ENCODE measurements at places on chromosomes 13 and 19.

GRCh38 chr19:14094854-14095253, 4.3 kb upstream of the SAMD1 start:
- DNase-seq, result no peak

DNA sequence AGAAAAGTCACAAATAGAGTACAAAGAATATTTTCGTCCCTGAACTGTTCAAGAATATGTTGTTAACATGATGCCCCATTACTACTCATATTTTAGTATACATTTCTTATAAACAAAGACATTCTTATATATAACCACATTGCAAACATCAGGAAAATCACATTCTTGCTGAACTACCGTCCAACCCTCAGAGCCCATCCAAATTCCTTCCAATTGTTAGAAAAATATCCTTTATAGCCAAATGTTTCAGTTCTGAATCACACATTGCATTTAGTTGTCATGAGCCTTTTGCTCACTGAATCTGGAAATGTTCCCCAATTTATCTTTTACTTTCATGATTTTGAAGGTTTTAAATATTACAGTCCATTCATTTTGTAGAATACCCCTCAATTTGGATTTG, 467.8 kb upstream of the ARGLU1 start:
- DNase-seq, result no peak

- no peak for DNase-seq
Observed at GRCh38 chr19:53518121-53518520, 19.8 kb upstream of the ZNF331 start.

DNA sequence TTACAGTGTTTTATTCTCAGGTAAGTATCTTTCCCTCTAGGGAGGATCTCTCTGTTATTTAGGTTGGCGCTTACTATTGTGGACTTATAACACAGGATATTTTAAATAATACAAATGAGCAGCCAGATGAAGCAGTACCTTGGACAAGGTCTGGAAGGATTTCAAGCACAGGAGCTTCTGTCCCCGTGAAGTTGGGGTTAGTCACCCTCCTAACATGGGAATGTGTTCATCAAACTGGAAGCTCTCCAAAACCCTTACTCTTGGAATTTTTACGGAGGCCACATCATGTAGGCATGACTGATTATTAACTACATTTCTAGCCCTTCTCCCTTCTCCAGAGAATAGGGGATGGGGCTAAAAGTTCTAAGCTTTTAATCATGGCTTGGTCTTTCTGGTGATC, 38.3 kb upstream of the SPRY2 start:
- no peak for DNase-seq

DNA sequence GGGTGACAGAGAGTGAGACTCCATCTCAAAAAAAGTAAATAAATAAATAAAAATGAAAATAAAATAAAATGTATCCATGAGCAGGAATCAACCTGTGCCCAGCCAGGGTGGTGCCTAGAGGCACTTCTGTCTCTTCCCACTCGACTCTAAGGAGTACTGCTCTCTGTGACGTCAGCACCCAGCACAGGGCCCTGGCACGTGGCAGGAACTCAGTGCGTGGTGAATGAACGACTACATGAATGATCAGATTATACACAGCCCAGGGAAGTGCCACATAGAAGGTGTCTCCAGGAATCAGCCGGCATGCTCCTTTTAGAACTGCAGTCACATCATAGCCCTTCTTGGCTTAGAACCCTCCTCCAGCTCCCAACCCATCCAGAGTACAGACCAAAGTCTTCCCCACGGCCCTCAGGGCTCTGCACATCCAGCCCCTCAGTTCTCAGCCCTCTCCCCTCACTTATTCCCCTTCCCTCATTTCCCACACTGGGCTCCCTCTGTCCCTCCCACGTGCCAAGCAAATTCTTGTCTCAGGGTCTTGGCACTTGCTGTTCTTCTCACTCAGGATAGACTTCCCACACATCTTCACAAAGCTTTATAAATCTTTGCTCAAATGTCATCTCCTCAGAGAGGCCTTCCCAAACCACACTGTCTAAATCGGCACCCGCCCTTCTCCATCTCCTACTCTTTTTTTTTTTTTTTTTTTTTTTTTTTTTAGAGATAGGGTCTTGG, 4.2 kb downstream of the CLIP3 start:
- no peak for DNase-seq

DNA sequence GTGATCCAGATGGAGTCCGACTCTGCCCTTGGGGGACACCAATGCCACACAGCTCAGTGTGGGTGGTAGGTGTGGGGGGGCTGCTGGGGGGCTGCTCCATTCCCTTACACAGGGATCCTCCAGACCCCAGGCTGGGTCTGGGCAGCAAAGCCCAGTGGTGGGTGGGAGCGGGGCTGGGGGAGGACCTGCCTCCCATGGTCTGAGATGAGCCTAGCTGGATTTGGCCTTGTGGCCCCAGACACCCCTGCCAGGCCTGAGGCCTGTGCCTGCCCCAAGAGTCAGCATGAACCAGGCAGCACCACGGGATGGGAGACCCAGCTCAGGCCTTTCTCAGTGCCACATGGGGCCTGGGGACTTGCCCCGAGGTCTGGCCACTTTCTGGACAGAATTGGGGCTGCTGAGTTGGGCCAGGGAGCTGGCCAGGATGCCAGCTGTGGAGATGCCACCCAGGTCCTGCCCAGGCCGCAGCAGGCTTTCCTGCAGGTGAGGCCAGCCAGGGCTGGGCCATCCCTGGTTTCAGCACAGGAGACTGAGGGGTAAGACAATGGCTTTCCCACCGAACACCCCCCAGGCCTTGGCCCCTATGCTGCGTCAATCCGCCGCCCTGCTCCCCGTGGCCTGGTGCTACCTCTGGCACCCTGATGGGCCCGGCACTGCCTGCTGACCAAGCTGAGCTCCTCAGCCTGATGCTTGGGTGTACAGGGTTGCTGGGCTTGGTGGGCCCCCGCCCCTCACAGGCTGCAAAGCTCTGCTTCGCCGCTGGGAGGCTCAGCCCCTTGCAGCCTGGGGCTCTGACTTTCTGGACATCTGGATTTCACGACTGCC, 24.2 kb downstream of the CEBPG start:
- DNase-seq, result no peak

DNA sequence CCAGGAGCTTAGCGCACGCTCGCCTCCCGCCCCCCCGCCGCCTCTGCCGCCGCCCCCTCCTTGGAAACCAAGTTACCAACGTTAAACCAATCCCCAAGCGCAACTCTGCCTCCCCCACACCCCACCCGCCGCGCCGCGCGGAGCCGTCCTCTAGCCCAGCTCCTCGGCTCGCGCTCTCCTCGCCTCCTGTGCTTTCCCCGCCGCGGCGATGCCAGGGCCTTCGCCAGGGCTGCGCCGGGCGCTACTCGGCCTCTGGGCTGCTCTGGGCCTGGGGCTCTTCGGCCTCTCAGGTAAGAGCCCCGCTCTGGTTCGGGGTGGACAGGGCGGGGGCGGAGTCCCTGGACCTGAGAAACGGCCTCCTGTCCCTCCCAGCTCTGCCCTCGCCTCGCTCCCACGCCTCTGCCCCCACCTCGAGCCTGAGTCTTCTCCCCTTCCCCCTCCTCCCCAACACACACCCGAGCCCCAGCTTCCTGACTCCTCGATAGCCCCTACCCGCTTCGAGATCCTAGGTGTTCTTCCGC, at the start of gene ICAM5:
ICAM5 (plus strand) TSS at position 117 of the 521 bp plus-strand sequence; CDS start at position 209, 92 bp downstream.
- DNase-seq, result no peak

GRCh38 chr19:48421548-48421947, 24.2 kb upstream of the GRWD1 start:
- DNase-seq, result no peak

DNA sequence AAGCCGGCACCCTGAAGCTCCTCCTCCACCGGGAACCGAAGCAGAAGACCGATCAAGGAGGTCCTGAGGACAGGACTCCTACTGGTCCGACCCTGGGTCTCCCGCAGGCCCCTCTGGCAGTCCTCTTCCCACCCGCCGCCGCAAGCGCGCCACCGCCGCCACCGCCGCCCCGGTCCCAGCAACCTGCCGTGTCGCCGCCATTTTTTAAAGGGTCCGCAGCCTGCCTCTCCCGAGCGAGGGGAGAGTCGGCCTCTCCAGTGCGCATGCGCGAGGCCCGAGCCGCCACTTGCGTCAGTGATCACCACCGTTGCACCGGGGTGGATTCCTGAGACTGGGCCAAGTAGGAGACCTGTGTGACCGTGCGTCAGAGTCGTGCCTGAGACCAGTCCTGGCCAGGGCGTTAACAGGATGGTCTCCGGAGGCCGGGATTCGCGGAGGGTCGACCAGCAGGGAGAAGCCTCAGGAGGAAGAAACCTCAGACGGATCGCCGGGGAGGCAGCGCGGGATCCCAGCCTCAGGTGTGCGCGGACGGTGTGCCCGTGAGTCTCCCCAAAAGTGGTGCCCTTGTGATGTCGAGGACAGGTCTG, 51.6 kb downstream of the ZNF146 start:
- DNase-seq, result no peak

GRCh38 chr13:92590503-92590908, 636.1 kb upstream of the GPC6 start:
- DNase-seq, result no peak

DNA sequence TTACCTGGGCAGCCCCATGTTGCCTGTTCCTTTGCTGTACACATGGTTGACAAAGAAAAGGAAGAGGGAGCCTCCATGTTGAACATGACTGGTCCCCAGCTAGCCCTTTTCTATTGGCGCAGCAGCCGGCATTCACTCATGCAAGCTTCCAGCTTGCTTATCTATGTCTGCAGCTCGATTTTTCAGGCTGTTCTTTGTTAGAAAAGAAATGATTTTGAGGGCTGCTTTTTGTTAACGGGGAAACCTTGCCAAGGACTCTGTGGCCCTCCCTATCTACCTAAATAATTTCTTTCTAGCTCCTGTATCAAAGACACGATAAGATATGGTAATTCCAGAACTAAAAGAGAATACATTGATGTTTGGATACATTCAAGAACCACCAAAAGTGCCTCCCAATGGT, 20.4 kb upstream of the ADGRE2 start:
- no peak for DNase-seq

DNA sequence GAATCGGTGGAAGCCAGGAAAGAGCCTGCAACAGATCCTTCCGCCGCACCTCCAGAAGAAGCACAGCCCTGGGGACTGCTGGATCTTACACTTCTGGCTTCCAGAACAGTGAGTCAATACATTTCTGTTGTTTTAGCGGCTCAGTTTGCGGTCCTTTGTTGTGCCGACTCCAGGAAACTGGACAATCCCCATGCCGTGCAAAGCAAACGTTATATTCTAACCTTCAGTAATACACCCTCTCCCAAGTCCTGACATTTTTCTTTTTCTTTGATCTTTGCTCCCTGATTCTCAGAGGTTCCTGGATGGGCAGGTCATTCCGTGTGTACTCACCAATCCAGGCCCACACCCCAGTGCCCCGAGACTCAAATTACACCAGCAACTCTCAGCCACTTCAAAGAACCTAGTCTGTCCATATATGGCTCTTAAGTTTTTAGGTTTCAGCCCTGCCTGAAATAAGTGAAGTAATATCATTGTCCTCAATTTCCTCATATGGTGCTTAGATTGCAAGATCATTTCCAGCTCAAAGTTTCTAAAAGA, 387.1 kb upstream of the SGCG start:
- no peak for DNase-seq

DNA sequence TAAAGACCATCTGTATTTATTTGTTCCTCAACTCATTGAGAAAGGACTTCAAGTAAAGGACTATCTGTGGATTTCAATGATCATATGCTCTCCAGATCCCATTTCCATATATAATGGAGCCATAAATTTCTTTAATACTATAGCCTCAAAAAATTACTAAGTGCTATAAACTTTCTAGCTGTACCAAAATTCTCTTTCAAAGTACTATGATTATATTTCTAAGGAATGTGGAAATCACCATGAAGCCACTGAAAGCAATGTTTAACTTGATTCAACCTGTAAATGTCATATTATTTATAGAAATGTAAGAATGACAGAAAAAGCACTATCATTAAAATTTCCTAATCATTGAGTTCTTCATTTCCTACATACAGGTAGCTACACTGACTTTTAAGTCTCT, 20.7 kb downstream of the TBC1D4 start:
- DNase-seq, result no peak

GRCh38 chr19:3184847-3185460, 776 bp upstream of the NCLN start:
- DNase-seq, result no peak

DNA sequence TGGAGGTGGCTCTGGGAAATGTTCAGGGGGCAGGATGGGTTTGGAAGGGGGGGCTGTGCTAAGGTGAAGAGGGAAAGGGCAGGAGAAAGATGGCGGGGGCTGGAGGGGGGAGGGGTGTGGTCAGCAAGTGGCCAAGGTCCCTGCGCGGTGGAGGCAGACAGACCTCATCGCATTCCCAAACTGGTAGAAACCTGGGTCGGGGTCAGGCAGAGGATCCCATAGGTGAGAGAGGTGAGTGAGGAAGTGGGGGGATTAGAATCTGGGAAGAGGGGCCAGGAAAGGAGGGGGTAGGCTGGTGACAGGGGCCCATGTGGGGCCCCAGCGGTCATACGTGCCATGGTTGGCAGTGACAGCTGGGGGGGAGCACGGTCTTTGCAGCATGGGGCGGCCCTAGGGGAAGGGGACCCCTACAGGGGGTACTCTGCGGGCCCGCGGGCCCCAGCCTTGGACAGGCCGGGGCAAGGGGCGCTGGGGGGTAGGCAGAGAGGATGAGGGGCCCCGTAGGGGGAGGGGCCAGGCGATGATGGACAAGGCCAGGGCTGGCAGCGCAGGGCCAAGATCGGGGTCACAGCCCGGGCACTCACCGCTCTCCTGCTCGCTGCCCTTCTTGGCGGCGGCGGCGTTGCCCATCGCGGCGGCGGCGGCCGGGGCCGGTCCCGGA, 514 bp downstream of the PRKACA start:
- DNase-seq, result no peak

DNA sequence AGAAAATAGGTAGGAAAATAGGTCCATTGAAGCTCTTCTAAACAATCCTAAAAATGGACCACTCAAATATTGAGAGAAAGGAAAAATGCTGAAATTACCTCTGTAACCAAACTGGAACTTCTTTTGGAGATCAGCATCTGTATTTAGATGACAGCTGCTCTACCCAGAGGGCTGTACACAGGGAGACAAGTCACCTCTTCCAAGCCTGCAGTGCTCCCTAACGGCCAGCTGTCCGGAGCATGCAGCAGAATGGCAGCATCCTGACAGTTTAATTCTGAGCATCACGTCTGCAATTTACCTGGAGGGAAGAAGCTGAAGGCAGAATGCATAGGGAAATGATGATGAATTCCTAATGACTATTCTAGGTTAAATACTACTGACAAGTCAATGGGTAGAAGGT, 62.8 kb upstream of the DIAPH3 start:
- DNase-seq, result no peak

- DNase-seq, result no peak
Observed at GRCh38 chr13:86082121-86082520, 282.9 kb upstream of the SLITRK6 start.

- no peak for DNase-seq
Observed at GRCh38 chr19:37867831-37868230, 38.6 kb downstream of the WDR87 start.

GRCh38 chr13:99031832-99032231, 54.0 kb upstream of the DOCK9 start:
- DNase-seq, result no peak

- no peak for DNase-seq
Observed at GRCh38 chr13:77415253-77416071, 88.6 kb upstream of the MYCBP2 start.
